Endodermal cell (in vitro differentiated cells): ENCODE measurements at places on chromosomes 16 and 17. TPM values are rescaled to one million over a fixed set of nuclear protein-coding genes. Genes with fewer than 3 reads are reported as not detected.

DNA sequence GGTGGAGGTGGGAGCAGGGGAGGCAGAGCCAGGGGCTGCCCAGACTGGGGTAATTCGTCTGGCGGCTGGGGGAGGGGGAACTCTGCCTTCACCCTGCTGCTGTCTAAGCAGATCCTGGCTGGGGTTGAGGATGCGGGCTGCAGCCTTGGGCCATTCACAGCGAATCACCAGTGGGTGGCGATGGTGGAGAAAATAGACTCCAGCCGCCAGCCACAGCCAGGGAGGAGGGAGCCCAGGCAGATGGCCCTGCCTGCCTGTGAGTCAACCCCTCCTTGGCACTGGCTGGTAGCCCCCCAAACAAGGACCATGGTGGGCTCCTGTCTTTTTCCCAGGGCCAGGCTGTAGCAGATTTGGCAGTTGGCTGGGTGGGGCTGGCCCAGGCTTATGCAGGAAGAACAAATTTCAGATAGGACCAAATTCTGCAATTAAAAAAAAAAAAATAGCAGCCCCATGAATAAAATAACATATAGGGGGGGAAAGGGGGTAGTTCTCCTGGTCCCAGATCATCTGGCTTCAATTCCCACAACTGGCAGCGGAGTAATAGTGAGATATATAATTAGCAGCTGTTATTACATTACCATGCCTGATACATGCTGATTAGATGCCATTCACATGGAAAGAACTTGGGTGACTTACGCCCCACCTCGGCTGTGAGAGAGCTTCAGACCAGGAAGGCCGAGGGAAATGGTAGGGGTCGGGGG is 41.5 kb upstream of the CDH5 start:
- no peaks in the 10 kb centered on the region for H3K27me3 ChIP-seq
- H3K4me3 ChIP-seq, result no peak overlapping the region
- H3K36me3 ChIP-seq, result no peaks in the 10 kb centered on the region
- no peak overlapping the region for H3K27ac ChIP-seq

DNA sequence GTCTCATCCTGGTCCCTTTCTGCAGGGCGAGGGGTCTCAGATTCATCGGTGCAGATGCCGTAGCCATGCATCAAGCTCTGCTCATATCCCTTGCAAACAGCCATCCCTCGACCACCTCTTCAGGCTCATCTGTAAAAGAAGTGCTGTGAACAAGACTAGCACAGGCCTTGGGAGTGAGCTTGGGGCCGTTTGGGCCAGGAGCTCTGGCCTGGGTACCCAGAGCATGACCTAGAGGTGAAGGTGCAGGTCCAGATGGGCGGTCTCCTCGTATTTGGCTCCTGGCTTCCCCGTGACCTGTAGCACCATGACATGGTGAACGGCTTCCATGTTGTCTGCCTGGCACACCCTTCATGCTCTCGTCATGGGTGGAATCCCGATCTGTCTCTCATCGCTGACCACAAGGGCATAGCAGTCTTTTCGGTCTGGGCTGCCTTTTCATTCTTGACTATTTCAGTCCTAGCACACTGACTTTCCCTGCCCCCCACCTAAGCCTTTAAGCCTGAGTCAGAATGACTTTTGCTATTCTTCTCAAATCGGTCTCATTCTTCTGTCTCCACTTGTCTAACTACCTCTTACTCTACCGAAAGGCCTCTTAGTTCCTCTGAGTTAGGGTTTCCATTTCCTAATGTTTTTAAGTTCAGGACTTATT is 216.0 kb downstream of the FOXL1 start:
- H3K36me3 ChIP-seq, result no peaks in the 10 kb centered on the region
- DNase-seq, result no peak
- H3K4me1 ChIP-seq, result peaks cover 5% of the 10 kb centered on the region
- no peak overlapping the region for H3K4me3 ChIP-seq

DNA sequence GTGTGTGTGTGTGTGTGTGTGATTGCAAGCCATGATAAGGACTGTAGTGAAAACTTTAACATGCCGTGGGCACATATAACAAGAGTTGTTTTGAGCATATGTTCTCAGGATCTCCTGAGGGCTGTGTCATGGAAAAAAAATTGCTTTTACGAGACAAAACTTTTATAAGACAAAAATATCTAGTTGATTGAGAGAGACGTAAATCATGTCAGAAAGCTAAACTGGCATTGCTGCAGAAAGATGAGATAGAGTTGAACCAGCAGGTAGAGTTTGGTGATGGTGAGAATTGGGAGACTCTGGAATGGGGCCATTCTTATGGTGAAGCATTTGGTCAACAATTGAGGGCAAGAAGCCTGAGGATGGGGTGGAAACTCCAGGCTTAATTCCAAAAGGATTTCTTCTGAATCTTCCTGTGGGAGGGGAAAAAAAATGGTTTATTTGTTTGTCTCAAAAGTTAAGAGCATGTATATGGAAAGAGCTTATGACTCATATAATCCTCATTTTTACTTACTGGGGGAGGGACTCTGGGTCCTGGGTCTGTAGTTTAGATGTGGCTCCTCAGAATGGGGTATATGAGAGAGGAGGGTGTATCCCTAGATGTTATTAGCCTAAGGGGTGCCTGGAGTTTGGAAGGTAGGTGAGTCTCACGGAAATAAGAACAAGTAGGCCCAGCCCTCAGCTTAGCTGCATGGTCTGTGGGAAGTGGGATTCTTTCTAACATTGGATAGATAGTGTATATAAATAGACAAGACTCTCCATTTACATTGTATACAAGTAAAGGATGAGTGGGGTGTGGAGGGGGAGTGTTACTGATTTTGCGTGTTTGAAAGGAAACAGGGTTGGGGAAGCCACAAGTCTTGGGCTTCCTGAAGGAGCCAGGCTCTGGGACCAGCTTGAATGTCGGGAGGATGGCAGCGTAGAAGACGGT is 7.1 kb downstream of the MINK1 start:
- peaks cover 16% of the 10 kb centered on the region for H3K4me1 ChIP-seq
- DNase-seq, result no peak
- H3K4me3 ChIP-seq, result no peak overlapping the region
- H3K27me3 ChIP-seq, result no peaks in the 10 kb centered on the region

DNA sequence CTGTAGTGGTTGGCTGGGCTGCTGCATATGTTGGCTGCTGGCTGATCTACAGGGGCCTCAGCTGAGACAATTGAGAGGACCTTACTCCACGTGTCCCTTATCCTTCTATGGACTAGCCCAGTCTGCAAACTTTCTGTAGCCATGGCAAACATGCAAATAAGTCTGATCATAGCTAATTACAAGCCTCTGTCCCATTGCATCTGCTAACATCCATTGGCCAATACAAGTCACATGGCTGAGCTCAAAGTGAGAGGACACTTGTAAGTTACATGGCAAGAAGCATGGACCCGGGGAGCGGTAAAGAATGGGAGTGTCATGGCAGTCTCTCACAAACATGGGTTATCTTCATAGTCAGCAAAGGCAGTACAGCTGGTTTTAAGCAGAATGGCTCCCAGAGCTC is 11.6 kb upstream of the IL4R start:
- H3K27me3 ChIP-seq, result no peaks in the 10 kb centered on the region
- H3K4me1 ChIP-seq, result no peaks in the 10 kb centered on the region
- H3K27ac ChIP-seq, result no peak overlapping the region
- DNase-seq, result no peak
- no peaks in the 10 kb centered on the region for H3K36me3 ChIP-seq

- no peak overlapping the region for H3K4me3 ChIP-seq
- peak; percentile 72 for DNase-seq
- H3K27me3 ChIP-seq, result peaks cover 60% of the 10 kb centered on the region
- no peaks in the 10 kb centered on the region for H3K4me1 ChIP-seq
- no peak overlapping the region for H3K27ac ChIP-seq
Observed at GRCh38 chr17:48483471-48484131, 47.2 kb downstream of the HOXB1 start.

The CEP95 gene
- total RNA-seq, result 86.4 to 93.9 TPM (median 93.0 TPM) in 3 replicates

DNA sequence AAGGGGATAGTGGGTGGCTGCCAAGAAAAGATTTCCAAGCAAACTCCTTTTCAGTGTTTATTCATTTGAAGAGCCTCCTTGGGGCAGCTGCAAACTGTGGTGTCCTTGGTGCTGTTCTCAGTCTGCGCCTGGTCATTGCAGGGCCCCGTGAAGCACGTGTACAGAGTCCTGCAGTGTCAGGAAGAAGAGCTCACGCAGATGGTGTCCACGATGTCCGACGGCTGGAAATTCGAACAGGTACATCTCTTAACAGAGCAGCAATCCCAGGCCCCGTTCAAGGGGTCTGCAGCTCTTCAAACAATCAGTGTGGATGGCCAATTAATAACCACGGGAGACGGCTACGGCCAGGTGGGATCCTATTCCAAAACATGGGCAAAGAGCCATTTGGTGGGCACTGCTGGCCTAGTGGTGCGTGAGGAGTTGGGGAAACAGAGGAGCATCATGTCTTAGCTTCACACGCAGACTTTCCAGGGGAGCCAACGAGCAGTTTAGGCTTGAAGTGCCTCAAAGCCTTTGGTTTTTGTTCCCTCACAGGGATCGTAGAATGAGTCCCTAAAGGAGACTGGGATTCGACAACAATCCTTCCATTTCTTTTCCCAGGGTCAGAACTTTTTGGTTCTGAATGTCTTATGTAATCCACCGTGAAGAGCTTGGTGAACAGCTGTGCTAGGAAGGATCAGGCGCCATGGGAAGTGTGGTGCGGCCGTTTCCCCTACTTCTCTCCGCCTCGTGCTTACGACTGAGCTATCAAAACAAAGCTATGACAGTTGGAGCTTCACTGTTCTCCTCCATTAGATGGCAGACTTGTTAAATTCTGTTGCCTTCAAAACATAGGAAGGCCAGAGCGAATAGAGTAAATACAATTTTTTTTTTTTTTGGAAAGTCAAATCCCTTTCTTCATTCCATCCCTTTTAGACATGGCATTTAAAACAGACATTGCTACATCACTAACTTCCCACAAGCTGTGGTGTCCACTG is 12.6 kb downstream of the KCTD2 start:
- DNase-seq, result no peak
- no peaks in the 10 kb centered on the region for H3K27me3 ChIP-seq
- no peak overlapping the region for H3K4me3 ChIP-seq
- H3K27ac ChIP-seq, result no peak overlapping the region
- peaks cover 80% of the 10 kb centered on the region for H3K36me3 ChIP-seq

The CLEC18B gene
- 0.65 to 0.73 TPM in 2 of 3 replicates, not detected in the other for total RNA-seq

The NPTX1 gene
- total RNA-seq, result 1.5 and 2.3 TPM in 2 replicates

- no peaks in the 10 kb centered on the region for H3K4me1 ChIP-seq
- H3K27ac ChIP-seq, result no peak overlapping the region
- H3K4me3 ChIP-seq, result no peak overlapping the region
- no peak for DNase-seq
- H3K36me3 ChIP-seq, result no peaks in the 10 kb centered on the region
Observed at GRCh38 chr17:12613566-12613965, 52.1 kb upstream of the MYOCD start.
